Occipital lobe (tissue), 3 donors: ENCODE measurements at places on chromosomes 12 and 14.

- DNase-seq = no peak
Observed at GRCh38 chr14:72565917-72566316, 328.0 kb downstream of the DPF3 start.

DNA sequence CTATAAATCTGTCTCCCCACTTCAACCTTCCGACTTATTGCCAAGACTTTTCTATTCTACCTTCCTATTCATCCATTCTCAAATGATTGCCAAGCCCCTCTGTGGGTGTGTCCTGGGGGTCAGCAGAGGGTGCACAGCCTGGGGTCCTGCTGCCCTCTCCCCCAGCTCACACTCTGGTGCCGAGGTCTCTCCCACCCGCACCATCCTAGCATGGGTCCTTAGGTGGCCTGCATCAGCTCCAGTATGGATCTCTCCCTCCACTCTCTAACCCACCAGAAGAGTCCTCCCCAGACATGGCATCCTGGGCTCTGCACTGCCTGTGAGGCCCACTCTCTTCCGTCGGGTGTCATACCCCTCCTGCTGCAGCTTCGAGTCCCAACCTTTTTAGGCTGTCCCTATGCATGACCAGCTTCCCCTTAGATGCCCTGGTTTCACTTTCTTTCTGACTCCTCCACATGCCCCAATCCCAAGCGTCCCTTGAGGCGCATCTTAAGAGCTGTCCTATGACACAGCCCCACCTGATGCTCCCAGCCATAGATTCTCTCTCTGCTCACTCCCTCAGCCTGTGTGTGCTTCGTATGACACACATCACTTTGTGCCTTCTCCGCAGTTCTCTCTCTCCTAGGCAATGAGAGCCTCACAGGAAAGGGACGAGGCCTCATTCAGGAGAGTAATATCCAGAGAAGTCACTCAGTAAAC lies 43.9 kb downstream of the GIT2 start:
- no peak for DNase-seq

DNA sequence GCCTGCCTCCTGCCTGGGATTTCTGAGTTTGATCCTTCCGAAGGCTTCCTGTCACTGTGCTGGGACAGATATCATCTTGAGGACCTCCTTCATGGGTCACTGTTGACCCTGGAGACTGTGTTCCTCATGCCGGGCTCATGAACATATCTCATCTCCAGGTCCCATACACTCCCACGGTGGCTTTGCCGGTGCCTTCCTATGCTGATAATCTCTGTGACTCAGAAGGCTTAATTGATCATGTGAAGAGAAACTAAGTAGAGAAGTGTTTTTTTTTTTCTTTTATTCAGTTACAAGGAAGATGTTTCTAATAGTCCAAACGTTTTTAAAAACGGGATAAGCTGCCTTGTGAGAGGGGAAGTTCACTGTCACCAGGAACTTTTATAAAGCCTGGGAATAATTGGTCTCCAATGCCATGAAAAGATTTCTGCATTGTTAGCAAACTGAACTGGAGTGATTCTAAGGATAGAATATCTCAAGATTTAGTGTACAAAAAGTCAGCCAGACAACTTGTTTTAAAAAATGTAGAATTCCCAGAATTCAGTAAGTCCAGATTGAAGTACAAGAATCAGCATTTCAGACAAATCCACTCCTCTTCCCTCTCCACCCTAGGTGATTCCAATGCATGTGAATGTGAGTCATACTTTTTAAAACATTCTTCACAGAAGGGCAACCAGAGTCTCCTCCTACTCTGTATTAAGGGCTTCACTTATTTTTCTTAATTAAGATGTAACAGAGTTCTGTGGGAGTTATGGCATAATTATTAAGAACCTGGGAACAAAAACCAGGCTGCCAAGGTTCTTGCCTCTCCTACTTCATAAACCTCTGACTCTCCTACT lies 139.8 kb upstream of the LGR5 start:
- no peak for DNase-seq

DNA sequence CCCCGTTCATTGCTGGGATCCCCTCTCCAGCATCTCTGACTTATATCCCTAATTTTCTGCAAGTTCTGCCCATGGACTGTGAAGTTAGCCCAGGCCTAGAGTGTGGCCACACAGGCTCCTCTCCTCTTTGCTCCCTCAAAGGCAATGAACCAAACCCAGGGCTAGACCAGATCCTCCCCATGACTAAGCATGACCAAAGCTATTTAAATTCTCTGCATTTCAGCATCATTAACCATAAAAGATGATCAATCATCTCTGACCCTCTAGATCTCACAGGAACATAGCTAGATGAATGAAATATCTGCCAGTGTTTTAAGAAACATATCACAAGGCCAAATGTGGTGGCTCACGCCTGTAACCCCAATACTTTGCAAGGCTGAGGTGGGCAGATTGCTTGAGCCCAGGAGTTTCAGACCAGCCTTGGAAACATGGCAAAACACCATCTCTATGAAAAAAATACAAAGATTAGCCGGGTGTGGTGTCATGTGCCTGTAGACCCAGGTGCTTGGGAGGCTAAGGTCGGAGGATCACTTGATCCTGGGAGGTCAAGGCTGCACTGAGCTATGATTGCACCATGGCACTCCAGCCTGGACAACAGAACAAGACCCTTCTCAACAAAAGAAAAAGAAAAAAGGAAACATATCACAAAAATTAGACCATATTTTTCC lies 2.2 kb upstream of the KRT3 start:
- no peak for DNase-seq

- DNase-seq = no peak
Observed at GRCh38 chr12:123659996-123660727, 10.8 kb upstream of the TCTN2 start.

DNA sequence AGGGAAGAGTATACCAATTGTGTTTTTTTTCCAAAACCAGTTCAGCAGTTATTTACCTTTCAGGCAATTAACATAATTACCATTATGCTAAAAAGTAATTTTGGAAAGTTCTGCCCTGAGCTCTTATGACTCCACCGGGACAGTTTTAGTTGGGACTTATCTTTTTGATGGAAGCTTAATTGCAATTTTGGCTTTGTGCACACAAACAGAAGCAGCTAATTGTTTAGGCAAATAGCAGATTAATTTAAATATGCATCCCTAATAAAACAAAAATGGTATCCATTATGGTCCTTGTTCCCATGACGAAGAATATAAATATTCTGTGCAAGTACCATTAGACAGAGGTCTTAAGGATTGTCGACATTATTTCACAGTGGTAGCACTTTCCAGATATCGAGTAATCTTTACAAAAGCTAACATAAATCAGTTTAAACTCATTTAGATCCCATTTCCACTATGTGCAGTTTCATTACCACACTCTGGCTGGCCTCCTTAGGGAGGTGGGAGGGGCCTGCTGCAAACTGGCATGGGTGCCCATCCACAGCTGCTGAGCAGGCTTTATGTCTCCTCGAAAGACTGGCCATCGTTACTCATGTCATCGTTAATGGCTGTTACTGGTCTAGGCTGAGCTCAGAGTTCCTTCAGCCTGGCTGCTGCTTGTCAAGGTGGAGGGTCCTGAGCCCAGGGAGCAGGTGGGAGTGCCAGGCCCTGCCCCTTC lies 68.2 kb downstream of the FBXW8 start:
- no peak for DNase-seq

DNA sequence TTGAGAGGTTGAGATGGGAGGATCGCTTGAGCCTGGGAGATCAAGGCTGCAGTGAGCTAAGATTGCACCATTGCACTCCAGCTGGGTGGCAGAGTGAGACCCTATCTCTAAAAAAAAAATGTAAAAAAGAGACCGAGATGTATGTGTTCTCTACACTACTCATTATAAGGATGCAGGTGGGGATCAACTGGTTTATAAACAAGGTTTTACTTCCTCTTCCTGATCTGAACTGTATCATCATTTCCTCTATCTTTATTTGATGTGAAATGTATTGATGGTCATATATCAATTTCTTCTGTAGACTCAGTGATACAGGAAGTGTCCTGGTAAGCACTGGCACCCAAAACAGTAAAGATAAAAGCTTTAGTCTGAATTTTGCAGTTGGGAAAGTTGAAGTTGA lies 20.1 kb upstream of the USP44 start:
- no peak for DNase-seq

GRCh38 chr12:7096979-7097378 lies 4.7 kb upstream of the C1R start:
- no peak for DNase-seq
